ENCODE measurements at places on chromosomes 5 and 9.

GRCh38 chr5:60738933-60739332 lies 39.0 kb upstream of the DEPDC1B start:
- no peak for DNase-seq

GRCh38 chr9:18791074-18791473 lies 241.9 kb downstream of the SAXO1 start:
- DNase-seq = peak; percentile 63

- no peak for DNase-seq
Measured at GRCh38 chr9:73890685-73891277, 606.4 kb upstream of the RORB start.

GRCh38 chr9:33988219-33988890 lies 60.3 kb downstream of the UBAP2 start:
- no peak for DNase-seq

GRCh38 chr5:4837489-4838058 lies 302.6 kb upstream of the ADAMTS16 start:
- no peak for DNase-seq

DNA sequence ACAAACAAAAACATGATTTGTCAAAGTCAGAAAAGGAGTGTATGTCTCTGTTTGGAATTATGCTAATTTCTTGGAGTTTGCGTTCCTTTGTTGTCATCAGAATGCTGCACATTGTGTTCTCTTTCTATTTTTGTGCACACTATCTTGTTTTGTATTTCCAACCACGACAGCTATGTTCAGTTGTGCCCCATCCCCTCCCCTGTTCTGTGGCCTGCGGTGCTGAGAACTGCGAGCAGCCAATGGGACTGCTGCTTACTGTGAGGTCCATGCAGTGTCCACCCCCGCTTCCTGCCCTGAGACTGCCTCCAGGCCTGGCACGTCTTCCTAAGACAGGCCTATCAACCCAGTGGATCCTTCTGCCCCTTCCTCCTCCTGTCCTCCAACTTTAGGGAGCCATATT lies 76.8 kb downstream of the PALM2AKAP2 start:
- no peak for DNase-seq

DNA sequence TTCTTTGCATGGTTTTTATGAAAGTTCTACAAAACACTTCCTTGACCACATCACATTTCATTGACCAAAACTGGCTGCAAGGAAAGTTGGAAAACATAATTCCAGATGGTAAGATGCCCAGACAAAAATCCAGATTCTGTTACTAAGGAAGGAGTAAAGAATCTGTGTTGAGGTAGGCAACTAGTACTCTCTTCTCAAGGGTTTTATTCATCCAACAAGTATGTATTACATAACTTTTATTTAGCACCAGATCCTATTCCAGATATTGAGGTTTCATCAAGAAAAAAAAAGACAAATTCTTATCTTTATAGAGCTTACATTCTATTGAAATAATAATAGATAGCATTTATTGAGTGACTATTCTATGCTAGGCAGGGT lies 43.2 kb upstream of the UGCG start:
- no peak for DNase-seq

DNA sequence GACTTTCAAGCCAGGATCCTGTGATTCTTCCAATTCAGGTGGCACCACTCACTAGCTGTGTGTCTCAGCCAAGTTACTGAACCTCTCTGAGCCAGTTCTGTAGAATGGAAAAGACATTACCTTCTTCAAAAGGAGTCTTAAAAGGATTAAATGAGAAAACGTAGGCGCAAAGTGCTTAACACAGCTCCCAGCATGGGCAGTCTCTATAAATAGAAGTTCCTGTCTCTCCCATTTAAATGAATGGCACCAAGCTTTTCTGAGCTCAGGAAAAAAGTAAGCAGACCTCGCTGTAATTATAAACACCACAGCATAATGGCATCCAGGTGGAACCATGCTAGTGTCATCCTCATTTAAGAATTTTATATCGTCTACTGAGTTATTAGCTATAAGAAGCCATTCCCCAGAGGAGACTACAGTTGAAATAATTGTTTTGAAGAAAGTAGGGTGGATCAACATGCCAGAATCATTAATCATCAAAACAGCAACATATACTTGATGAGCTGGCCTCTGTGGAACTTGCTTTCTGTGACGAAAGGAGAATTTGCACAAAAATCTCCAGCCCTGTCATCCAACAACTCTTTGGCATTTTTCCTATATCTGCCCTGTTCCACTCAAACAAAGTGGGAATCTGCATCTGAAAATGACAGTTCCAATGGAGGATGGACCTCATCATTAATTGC lies 188.9 kb downstream of the SPOCK1 start:
- peak; percentile 81 for DNase-seq

GRCh38 chr5:1065143-1065750 lies 46.6 kb downstream of the SLC12A7 start:
- no peak for DNase-seq

DNA sequence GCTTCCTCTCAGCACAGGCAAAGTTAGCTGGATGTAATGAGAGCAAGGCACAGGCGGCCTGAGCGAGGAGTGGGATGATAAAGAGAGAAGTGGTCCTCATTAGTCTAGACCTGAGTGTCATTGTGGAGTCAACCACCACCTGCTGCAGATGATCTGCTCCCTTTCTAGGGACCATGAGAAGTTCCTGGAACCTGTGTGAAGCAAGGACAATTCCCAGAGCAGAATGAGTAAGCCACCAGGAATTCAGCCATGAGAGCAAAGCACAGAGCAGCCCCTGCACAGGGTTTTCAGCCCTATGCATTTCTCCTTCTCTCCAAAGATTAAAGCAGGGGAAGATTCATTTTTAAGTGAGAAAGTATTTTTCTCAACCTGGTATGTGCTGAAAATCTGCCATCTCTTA lies 146.8 kb upstream of the SPEF2 start:
- no peak for DNase-seq

DNA sequence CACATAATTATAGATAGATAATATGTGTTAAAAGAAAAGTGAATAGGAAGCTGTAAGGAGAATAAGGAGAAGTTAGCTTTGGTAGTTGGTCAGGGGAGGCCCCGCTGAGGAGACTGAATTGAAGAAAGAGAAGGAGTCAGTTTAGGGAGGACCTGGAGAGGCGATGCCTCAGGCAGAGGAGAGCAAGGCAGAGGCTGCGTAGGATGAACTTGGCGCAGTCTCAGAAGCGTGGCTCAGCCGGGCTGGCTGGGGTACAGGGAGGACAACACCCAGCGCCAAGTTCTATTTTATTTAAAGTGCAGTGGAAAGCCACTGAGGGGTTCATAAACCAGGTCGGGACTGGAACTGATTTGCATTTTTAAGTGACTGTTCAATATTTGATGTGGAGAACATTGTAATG lies 68.5 kb downstream of the PTCD2 start:
- DNase-seq = no peak

DNA sequence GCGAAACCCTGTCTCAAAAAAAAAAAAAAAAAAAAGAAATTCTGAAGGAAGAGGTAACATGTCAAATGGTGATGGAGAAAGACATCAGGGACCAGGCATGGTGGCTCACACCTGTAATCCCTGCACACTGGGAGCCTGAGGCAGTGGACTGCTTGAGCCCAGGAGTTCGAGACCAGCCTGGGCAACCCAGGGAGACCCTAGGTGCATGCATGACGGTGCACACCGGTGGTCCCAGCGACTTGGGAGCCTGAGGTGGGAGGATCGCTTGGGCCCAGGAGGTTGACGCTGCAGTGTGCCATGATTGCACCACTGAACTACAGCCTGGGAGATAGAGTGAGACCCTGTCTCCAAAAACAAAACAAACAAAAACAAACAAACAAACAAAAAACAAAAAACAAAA lies 1.8 kb downstream of the ISCA1 start:
- no peak for DNase-seq

DNA sequence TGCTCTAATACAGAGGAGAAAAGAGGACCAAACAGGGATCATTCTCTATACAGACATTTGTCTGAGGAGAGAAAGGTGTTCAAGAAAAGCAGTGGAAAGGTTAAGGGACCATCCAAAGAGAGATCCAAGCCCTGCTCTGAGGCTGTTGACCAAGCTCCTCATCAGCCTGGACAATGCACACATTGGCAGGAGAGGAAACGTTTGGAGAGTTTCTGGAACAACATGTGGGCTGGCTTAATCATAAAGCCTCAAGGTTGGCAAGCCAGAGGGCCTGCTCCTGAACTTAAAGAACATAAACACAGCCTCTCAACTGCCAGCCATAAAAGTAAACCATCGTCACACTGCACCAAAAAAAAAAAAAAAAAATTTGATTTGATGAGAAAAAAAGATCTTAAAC lies 184.4 kb upstream of the SLC12A2 start:
- DNase-seq = no peak

DNA sequence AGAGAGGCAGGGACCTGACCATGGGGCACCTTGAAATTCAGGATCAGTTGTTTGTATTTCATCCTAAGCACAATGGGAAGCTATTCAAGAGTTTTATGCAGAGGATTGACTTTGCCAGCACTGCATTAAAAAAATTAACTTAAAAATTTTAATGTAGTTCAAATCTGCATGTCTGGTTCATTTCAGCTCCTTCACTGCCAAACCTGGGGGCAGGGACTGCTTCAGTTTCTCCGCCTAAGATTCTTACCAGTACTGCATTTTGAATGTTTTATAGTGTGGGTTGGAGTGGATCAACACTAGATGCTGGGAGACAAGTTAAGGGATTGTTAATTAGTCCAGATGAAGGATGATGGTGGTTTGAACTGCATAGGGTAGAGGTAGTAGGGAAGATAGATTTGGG lies 15.7 kb upstream of the MSMP start:
- no peak for DNase-seq

DNA sequence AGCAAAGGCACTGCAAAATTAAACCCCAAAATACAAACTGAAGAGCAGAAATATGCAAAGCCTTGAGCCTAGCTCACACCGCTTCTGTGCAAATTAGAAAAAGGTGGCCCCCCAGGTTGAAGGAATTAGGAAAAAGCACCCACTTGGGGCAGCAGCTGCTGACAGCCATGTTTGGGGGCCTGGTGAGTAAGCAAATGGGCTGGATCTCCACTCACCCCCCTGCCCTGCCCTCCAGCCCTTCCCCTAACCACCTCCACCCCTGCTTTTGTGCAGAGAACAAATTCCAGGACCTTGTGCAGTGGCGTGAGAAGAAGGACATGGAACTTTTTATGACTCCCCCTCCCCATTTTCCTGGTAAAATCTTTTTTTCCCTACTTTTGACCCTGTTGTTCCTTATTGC lies 92.0 kb upstream of the DNAH5 start:
- DNase-seq = peak; percentile 13

GRCh38 chr5:129080766-129081165 lies 13.8 kb upstream of the ISOC1 start:
- DNase-seq = no peak

- DNase-seq = no peak
Measured at GRCh38 chr9:127004946-127005769, 90.6 kb downstream of the RALGPS1 start.

- DNase-seq = no peak
Measured at GRCh38 chr9:109771087-109771486, 8.9 kb upstream of the PALM2AKAP2 start.

GRCh38 chr5:92836855-92837755 lies 743.9 kb downstream of the NR2F1-AS1 start:
- no peak for DNase-seq

GRCh38 chr5:135964670-135965320 lies 10.0 kb upstream of the LECT2 start:
- no peak for DNase-seq

GRCh38 chr5:151700296-151700695 lies 13.6 kb upstream of the SPARC start:
- DNase-seq = no peak

DNA sequence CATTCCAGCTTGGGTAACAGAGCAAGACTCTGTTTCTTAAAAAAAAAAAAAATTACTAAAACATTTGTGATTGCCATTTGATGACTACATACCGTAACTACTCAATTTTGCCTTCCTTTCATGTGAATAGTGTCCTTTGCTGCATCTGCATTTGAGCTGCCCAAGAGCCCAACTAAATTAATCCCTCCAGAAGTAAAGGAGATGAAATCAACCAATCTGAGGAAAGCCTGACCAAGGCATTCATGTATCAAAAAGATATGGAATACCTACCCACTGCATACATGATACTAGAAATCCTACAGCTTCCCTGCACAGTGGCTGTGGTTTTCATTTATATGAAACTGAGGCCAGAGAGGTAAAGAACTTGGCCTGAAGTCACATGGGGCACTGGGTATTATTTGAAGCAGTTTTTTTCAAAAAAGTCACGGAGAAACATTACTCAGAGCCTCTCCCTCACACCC lies 177.5 kb downstream of the AOPEP start:
- DNase-seq = no peak

- DNase-seq = no peak
Measured at GRCh38 chr9:130289711-130290241, 24.2 kb downstream of the HMCN2 start.

DNA sequence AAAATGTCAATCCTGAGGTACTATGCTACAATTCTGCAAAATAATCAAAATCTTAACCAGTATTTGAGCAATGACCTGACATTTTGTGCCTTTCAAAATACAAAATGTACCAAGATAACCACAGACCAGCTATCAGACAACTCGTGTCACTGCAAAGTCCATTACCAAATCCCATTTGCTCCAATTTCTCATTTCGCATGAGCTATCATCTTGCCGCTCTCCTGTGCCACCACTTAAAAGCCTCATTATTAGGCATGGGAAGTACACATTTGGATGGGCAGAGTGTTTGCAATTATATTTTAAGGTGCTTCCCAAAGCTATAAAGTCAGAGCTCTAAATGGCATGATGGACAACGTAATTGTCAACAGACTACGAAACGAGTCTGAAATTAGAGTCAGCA lies 205.2 kb downstream of the AGTPBP1 start:
- no peak for DNase-seq

GRCh38 chr5:28809811-28810750 lies 1771.7 kb upstream of the CDH9 start:
- DNase-seq = no peak

GRCh38 chr5:143593723-143594122 lies 190.2 kb upstream of the NR3C1 start:
- no peak for DNase-seq

DNA sequence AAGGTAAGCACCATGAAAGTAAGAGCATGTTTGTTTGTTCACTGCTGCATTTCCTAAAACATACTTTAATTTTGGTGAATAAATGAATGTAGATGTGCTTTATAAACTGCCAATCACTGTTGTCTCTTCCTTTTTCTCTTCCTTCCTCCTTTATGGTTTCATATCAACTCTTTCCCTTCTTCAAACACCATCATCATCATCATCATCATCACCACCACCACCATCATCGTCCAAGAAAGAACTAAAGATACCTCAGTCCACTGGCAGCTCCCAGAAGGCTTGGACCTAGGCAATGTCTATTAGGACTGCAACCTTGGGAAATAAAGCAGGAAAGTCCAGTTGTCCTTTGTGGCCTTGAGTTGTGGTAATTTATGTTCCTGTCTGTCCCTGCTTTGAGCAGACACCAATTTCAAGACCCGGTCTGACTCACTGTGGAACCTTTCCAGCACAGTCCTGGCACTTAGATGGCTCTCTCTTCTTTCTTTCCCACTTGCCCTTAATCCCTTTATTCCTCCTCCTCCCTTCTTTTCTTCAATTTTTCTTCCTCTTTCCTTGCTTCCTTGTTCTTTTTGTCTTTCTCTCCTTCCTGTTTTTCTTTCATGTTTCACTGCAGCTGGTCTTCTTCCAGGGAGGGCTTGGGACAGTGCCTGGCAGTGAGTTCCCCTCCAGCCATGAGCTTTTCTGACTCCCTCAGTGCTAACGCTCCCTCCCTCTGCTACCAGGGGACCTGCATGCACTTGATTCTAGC lies 99.3 kb downstream of the ANGPTL2 start:
- no peak for DNase-seq

- DNase-seq = no peak
Measured at GRCh38 chr5:129001841-129002526, 36.7 kb downstream of the SLC27A6 start.

- peak; percentile 33 for DNase-seq
Measured at GRCh38 chr9:130995086-130996011, 13.6 kb upstream of the LAMC3 start.

All from lung microvascular endothelial cell (primary cell).